ENCODE measurements at places on chromosomes 2 and 18.

DNA sequence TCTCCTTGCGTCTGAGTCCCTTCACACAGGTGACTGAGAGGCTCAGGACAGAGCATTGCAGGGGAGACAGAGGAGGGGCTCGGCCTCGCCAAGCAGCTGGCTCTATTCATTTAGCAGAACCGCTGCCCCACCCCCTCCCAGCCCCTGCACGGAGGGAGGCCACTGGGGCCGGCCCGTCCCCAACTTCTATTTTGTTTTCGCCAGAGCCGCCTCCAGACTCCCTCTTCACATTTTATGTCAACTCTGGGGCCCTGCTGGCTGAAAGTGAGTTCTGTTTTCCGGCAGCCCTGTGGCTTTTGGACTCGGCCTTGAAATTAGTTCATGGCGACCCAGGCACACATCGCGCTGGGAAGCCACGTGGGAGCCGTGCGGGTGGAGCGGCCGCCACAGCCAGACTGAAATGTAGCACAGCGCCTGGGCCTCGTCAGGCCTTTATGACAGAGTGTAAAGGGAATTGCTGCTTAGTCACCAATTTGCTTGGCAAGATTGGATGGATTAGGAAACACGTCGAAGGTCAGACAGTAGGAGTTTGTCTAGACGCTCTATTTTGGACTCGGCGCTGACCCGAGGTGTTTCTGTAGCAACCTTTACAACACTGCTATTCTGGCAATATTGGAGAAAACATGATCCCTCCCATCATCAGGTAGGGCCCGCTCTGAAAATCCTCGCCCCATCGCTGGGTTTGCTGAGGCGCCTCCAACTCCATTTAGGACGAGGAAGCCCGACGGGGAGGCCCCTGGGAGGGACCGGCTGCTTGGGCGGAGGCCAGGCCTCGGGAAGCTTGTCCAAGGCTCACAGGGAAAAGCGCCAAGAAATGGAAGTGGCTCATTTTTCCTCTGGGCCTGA lies 90.7 kb upstream of the CTDP1 start:
- H3K27ac ChIP-seq: peak overlapping the region; percentile 53
- no peaks in the 10 kb centered on the region for H3K36me3 ChIP-seq
- H3K27me3 ChIP-seq: no peaks in the 10 kb centered on the region
- peak; percentile 67 for DNase-seq

DNA sequence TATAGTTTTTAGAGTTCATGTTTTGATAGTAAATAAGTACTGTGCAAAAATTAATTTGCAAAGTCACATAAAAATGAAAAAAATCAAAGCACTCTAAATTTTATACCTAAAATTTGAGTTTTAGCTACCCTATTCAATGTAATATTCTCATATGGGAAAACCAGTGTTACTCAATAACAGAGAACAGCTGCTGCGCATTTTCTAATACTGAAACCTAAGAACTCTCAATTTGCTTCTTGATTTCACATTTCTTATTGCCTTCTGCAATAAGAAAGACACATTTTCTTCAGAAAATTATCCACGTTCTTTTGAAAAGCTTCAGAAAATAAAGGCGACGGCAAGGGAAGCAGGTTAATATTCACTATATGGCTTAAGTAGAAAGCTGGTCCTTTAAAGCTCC lies 199.1 kb upstream of the CCDC150 start:
- no peaks in the 10 kb centered on the region for H3K27me3 ChIP-seq
- DNase-seq: no peak
- no peak overlapping the region for H3K4me3 ChIP-seq

GRCh38 chr2:189835855-189836558 lies 51.8 kb downstream of the PMS1 start:
- no peak for DNase-seq
- peaks cover 4% of the 10 kb centered on the region for H3K4me1 ChIP-seq
- no peaks in the 10 kb centered on the region for H3K36me3 ChIP-seq
- no peaks in the 10 kb centered on the region for H3K27me3 ChIP-seq
- no peak overlapping the region for H3K4me3 ChIP-seq

DNA sequence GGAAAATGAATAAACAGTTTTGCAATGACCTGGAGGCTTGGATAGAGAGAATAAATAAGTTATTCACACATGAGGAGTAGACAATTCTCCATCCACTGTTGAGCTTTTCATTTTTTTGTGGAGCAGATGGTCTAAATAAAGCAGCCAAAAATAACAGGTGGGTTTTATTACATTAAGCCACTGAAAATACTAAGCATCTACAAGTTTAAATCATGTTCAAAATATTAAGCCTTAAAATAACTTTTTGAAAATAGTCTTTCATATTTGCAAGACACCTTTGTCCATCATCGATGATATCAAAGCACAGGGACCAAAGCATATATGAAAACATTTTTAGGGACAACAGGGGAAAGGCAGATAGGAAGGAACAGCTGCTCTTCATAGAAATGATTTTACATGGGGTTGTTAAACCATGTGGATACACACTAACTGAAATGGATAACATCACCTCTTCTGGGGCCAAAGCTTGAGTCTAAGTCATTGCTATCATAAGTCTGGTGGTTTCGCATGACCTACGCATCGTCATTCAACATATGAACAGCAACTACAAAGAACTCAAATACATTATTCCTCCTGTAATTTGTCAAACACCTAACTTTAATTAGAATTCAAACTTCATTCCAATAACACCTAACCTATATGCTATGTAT lies 197.6 kb upstream of the CHST9 start:
- H3K27ac ChIP-seq: no peak overlapping the region
- H3K4me3 ChIP-seq: no peak overlapping the region
- H3K36me3 ChIP-seq: no peaks in the 10 kb centered on the region
- no peaks in the 10 kb centered on the region for H3K27me3 ChIP-seq

DNA sequence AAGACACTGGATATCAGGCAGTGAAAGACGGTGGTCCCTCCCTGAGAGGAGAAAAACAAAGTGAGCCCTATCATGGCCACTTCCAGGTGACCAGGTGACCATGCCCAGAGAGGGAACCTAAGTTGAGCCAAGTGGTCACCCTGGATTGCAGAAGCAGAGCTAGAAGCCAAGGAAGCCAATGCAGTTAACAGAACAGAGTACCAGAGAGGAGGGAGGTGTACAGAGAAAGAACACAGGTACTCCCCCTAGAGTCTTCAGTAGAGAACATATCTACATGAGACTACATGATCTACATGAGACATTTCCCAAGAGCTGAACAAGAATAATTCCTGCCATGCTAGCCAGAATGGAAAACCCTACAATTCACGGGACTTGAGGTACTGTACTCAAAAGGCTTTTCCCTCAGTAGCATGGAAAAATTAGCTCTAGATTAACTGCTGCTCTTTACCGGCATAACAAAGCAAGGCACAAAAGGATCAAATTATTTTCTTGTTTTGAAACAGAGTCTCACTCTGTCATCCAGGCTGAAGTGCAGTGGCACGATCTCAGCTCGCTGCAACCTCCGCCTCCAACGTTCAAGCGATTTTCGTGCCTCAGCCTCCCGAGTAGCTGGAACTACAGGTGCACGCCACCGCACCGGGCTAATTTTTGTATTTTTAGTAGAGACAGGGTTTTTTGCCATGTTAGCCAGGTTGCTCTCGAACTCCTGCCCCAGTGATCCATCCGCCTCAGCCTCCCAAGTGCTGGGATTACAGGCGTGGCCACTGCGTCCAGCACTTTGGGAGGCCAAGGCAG lies 23.5 kb downstream of the ROCK2 start:
- no peaks in the 10 kb centered on the region for H3K36me3 ChIP-seq
- no peak overlapping the region for H3K27ac ChIP-seq
- no peak for DNase-seq
- H3K4me3 ChIP-seq: no peak overlapping the region
- no peaks in the 10 kb centered on the region for H3K4me1 ChIP-seq
